ENCODE measurements at places on chromosomes 5 and 9. TPM values are rescaled to one million over a fixed set of nuclear protein-coding genes. Genes with fewer than 3 reads are reported as not detected.
A peak's percentile ranks its signal among the peaks of the same experiment; 100 is the strongest.

DNA sequence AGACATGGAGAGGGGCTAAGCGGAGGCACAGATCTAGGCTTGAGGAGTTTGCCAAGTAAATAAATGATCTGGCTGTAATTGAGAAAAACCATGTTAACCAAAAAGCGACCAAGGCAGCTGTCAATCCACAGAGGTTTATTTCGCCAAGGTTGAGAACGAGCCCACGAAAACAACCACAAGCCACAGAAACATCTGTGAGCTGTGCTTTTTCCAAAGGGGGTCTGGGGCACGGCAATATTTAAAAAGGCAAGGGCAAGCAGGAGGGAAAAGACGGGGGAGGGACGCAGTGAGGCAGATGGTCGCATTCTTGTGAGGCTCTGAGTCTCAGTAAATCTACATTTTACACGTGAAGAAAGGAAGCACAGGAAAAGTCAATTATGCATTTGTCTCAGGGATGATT lies 25.4 kb downstream of the CCT5 start:
- H3K27me3 ChIP-seq, result no peaks in the 10 kb centered on the region
- no peak overlapping the region for H3K4me3 ChIP-seq
- no peaks in the 10 kb centered on the region for H3K36me3 ChIP-seq
- H3K4me1 ChIP-seq, result no peaks in the 10 kb centered on the region
- H3K27ac ChIP-seq, result no peak overlapping the region
- DNase-seq, result no peak

GRCh38 chr5:100792781-100793180 lies 110.3 kb downstream of the ST8SIA4 start:
- H3K4me1 ChIP-seq, result no peaks in the 10 kb centered on the region
- DNase-seq, result no peak
- no peaks in the 10 kb centered on the region for H3K27me3 ChIP-seq

TBC1D2 gene
- total RNA-seq, result 9.7 TPM

TMEM141 gene
- total RNA-seq, result 26.6 TPM

- no peak overlapping the region for H3K27ac ChIP-seq
- no peaks in the 10 kb centered on the region for H3K4me1 ChIP-seq
- DNase-seq, result peak; percentile 86
Observed at GRCh38 chr9:34457266-34458012, 931 bp downstream of the FAM219A start.
